ENCODE measurements at places on chromosomes 1 and 21. TPM values are rescaled to one million over a fixed set of nuclear protein-coding genes. Genes with fewer than 3 reads are reported as not detected.
A peak's percentile ranks its signal among the peaks of the same experiment; 100 is the strongest.

DNA sequence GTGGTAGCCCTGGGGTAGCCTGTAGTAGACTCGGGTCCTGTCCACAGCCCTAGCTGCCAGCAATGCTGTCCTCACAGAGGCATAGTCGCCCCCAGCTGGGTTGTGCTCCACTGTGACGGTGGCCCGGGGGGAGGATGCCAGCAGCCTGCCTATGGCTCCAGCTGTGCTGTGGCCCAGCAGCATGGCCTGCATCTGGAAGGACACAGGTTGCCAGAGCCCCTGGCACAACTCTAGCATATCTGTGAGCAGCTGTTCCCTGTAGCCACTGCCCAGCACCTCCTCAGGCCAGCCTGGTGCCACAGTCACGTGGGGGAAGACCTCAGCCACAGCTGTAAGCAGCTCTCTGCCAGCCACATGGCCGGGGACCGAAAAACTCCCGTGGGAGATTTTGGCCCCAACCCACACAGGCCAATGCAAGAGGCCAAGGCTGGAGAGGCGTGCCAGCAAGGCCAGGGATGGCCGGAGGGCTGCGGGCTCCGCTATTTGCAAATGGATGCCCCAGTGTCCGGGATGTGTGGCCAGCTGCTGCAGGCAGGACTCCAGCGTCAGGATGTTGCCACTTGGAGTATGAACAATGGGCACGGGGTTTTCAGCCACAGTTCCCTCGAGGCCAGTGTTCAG lies 13.9 kb downstream of the FAM151A start:
- H3K4me3 ChIP-seq, result no peak overlapping the region
- H3K27me3 ChIP-seq, result no peaks in the 10 kb centered on the region
- H3K4me1 ChIP-seq, result peaks cover 4% of the 10 kb centered on the region
- no peak for DNase-seq

DNA sequence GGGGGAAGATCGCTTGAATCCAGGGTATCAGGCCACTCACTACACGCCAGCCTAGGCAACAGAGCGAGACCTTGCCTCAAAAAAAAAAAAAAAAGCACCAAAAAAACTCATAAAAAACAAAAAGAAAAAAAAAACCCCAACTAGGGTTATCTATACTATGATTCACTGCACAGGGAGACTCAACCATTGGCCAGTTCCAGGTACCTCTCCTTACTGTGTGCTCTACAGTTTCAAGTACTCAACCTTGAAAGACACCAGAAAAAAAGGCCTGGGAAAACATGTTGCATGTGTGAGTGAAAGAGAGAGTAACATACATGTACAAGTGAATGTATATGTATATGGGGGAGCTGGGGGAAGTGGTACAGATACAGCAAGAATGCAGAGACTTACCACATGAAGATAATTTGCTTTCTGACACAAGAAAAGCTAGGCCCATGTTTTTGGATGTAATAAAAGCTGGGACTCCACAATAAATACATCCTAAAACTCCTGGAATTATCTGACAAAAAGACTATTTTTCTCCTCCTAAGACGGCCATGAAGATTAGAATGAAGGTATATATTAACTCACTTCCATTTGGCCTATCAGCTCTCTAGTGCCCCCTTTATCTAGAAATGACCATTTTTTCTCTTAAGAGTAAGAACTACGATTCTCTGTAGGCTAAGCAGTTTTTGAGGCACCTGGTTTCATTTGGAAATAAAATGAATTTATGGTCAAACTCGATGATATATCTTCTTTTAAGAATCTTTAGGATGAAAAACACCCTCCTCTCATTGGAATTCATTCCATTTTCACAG lies 52.2 kb downstream of the SLC27A3 start:
- H3K27me3 ChIP-seq, result no peaks in the 10 kb centered on the region
- no peak overlapping the region for H3K27ac ChIP-seq
- no peak overlapping the region for H3K4me3 ChIP-seq
- DNase-seq, result no peak

GRCh38 chr1:187063271-187063670 lies 234.5 kb downstream of the PLA2G4A start:
- no peak overlapping the region for H3K27ac ChIP-seq
- H3K4me1 ChIP-seq, result no peaks in the 10 kb centered on the region
- H3K36me3 ChIP-seq, result no peaks in the 10 kb centered on the region

- DNase-seq, result no peak
- H3K27me3 ChIP-seq, result no peaks in the 10 kb centered on the region
- no peak overlapping the region for H3K4me3 ChIP-seq
- H3K27ac ChIP-seq, result no peak overlapping the region
- H3K4me1 ChIP-seq, result no peaks in the 10 kb centered on the region
Observed at GRCh38 chr1:64851664-64852063, 106.8 kb downstream of the RAVER2 start.

GRCh38 chr21:27057997-27058396 lies 91.1 kb upstream of the ADAMTS5 start:
- no peak for DNase-seq
- no peaks in the 10 kb centered on the region for H3K4me1 ChIP-seq
- H3K4me3 ChIP-seq, result no peak overlapping the region
- H3K27me3 ChIP-seq, result no peaks in the 10 kb centered on the region
- H3K27ac ChIP-seq, result no peak overlapping the region

GRCh38 chr1:84152649-84153056 lies 8.6 kb downstream of the PRKACB start:
- H3K4me3 ChIP-seq, result no peak overlapping the region
- H3K27ac ChIP-seq, result no peak overlapping the region
- no peak for DNase-seq

DNA sequence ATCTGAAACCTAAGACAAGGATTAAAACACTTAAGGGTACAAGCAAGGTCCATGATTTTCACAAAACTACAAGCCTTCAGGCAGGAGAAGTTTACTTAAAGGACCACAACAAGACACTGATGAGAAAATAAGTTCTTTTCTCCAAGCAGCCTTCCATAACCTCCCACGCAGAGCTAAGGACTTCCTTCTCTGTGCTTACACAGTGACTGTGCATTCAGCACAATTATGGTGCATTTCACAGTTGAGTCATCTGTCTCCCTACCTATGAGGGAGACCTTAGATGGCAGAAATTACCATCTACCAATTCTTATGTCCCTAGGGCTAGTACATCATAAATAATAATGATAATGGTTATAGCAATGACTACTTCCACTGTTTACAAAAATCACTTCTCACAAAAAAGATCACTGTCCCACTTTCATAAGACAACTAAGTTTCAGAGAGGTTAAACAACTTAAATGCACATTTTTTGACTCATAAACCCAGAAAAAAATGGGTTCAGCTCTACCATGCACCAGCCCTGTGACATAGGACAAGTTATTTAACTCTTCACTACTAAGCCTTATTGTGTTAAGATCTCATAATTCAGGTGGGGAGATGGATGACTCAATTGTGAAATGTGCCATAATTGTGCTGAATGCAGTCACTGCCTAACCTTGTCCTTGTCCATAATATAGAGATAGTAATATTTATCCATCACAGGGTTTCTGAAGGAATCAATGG lies 45.3 kb downstream of the TARBP1 start:
- H3K27ac ChIP-seq, result peak overlapping the region; percentile 59
- H3K27me3 ChIP-seq, result no peaks in the 10 kb centered on the region
- H3K4me1 ChIP-seq, result peaks cover 12% of the 10 kb centered on the region
- H3K4me3 ChIP-seq, result no peak overlapping the region
- DNase-seq, result peak; percentile 81

DNA sequence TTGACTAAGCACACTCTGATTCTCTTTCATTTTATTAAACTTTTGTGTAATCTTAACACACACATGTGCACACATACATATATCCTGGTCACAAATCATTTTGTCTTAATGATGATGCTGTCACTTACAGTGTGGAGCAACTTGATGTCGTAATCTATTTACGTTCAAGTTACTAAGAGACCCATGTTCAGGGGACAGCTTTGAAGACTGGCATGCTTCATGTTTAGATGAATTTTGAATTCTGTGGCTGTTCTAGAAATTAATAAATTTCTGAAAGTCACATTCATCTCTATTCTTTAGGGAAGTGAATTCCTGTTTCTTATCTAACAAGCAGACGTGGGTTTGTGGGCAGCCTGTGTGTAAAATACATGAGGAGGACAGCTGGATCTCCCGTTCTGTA lies 1637.8 kb downstream of the PLA2G4A start:
- no peak overlapping the region for H3K4me3 ChIP-seq
- no peaks in the 10 kb centered on the region for H3K27me3 ChIP-seq
- H3K4me1 ChIP-seq, result no peaks in the 10 kb centered on the region
- H3K36me3 ChIP-seq, result no peaks in the 10 kb centered on the region

DNA sequence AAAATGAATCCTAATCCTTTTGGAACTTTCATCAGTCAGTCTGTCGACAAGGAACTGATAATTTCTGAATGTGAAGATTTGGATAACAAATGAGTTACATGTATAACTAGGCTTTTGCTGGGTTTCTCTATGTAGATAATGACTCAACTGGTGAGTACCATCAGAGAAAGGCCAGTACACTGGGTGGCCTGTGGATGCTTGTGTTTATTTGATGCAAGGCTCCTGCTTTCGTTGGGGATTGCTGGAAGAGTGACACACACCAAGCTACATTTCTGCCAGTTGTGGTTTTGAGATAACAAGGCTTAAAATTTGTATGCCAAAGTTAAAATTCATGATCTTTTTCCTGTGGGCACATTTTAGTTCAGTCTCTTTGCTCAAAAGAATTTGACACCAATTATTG lies 115.7 kb upstream of the UBE2U start:
- H3K27ac ChIP-seq, result peak overlapping the region; percentile 40
- H3K27me3 ChIP-seq, result no peaks in the 10 kb centered on the region
- no peaks in the 10 kb centered on the region for H3K36me3 ChIP-seq
- peak; percentile 77 for DNase-seq
- H3K4me3 ChIP-seq, result no peak overlapping the region

DNA sequence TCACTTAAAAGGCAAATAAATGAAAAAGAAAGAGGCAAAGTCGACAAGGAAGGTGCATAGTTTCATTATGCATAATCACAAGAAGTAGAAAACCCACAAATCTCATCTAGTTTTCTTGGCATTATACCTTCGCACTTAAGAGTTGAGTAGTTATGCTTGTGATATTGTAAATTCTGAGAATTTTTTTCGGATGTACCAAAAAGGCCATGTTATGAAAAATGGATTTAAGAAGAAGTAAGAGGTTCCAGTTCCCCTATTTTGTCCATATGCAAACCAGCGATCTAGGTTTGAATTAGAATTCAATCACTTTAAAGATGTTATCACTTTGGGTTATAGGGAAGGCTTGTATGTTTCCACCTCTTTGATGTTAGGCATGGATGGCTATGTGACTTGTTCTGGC lies 7.9 kb upstream of the ERICH3 start:
- no peaks in the 10 kb centered on the region for H3K36me3 ChIP-seq
- no peak for DNase-seq
- no peaks in the 10 kb centered on the region for H3K27me3 ChIP-seq
- H3K27ac ChIP-seq, result no peak overlapping the region
- H3K4me1 ChIP-seq, result no peaks in the 10 kb centered on the region

GRCh38 chr1:119371815-119372214 lies 3.2 kb downstream of the HAO2 start:
- H3K4me3 ChIP-seq, result no peak overlapping the region
- H3K4me1 ChIP-seq, result peaks cover 25% of the 10 kb centered on the region
- DNase-seq, result no peak
- H3K27ac ChIP-seq, result no peak overlapping the region
- no peaks in the 10 kb centered on the region for H3K36me3 ChIP-seq
- peaks cover 15% of the 10 kb centered on the region for H3K27me3 ChIP-seq

- no peaks in the 10 kb centered on the region for H3K36me3 ChIP-seq
- H3K27me3 ChIP-seq, result no peaks in the 10 kb centered on the region
- H3K27ac ChIP-seq, result no peak overlapping the region
- H3K4me1 ChIP-seq, result no peaks in the 10 kb centered on the region
Observed at GRCh38 chr1:37945743-37946702, 830 bp downstream of the INPP5B start.

DNA sequence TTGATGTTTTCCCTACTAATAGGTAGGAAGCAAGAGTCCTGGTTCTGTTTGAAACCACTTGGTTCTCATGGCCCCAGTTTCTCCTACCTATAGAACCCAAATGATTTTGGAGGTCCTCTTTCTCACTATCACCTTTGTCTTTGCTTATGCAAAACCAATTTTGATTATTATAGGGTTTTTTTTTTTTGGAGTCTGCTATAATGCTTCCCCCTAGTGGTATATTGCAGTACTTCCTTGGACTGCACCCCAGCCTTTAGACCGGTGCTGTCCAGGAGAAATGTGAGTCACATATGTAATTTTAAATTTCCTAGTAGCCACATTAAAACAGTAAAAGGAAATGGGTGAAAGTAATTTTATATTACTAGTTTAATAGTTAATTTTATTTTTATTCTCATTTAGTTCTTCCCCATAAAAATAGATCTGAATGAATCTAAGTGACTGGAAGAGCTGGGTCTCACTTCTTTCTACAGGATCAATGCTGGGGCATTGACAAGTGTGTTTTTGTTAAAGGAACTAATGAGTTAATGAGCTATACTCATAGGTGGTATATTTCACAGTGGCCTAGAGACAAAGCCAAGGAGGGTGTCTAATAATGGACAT lies 10.6 kb downstream of the FCMR start:
- no peak overlapping the region for H3K4me3 ChIP-seq
- peaks cover 37% of the 10 kb centered on the region for H3K4me1 ChIP-seq
- no peaks in the 10 kb centered on the region for H3K27me3 ChIP-seq
- no peaks in the 10 kb centered on the region for H3K36me3 ChIP-seq

DNA sequence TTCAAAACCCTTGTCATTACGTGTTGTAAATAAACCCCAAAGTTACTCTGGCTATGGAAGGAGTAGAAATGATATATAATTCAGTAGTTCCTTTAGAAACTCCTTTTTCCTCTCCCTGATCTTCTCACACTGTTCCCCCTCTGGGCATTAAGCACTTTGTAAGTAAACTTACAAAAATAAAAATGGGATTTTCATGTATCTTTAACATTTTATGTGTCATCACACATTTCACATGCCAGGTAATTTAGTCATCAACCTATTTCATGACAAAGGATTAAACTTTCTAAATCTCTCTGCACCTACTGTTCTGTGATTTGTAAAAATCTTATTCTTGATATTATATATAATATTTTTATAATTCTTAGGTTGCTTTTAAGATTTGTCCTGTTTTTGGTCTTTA lies 176.9 kb downstream of the NEK7 start:
- no peaks in the 10 kb centered on the region for H3K27me3 ChIP-seq
- DNase-seq, result peak; percentile 65
- H3K36me3 ChIP-seq, result no peaks in the 10 kb centered on the region
- H3K4me3 ChIP-seq, result no peak overlapping the region
- peaks cover 15% of the 10 kb centered on the region for H3K4me1 ChIP-seq

- H3K4me1 ChIP-seq, result no peaks in the 10 kb centered on the region
- DNase-seq, result peak; percentile 33
- H3K27ac ChIP-seq, result no peak overlapping the region
- H3K4me3 ChIP-seq, result no peak overlapping the region
- no peaks in the 10 kb centered on the region for H3K27me3 ChIP-seq
- H3K36me3 ChIP-seq, result no peaks in the 10 kb centered on the region
Observed at GRCh38 chr1:183676586-183677189, 23.6 kb upstream of the APOBEC4 start.

DNA sequence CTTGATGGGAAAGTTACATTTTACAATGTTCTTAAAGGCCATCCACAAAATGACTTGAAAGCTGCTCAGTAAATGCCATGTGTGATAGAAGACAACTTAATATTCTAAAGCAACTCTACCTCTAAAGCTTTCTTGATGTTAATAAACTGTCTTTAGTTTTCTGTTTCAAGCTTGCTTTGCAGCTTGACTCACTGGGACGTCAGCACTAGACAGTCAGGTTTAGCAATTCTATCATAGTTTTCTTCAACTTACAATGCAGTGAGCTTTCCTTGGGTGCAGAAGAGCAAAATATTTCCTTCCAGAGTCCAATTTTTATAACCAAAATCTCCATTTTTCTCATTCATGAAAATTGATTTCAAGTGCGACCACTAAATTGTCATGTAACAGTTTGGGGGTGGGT lies 273.1 kb downstream of the NTNG1 start:
- H3K4me3 ChIP-seq, result no peak overlapping the region
- H3K36me3 ChIP-seq, result no peaks in the 10 kb centered on the region
- peak; percentile 48 for DNase-seq
- no peaks in the 10 kb centered on the region for H3K27me3 ChIP-seq

VANGL2 gene
- total RNA-seq, result 0.06 TPM

SIPA1L2 gene
- total RNA-seq, result 9.8 TPM

LAMC2 gene
- 127 TPM for total RNA-seq

HIPK1 gene
- 18.7 TPM for total RNA-seq

SLC6A9 gene
- total RNA-seq, result 15.7 TPM

Data from PC-3 (cell line).